LHCN-M2 (cell line): ENCODE measurements at places on chromosomes 13 and 19. TPM values are rescaled to one million over a fixed set of nuclear protein-coding genes. Genes with fewer than 3 reads are reported as not detected.

DNA sequence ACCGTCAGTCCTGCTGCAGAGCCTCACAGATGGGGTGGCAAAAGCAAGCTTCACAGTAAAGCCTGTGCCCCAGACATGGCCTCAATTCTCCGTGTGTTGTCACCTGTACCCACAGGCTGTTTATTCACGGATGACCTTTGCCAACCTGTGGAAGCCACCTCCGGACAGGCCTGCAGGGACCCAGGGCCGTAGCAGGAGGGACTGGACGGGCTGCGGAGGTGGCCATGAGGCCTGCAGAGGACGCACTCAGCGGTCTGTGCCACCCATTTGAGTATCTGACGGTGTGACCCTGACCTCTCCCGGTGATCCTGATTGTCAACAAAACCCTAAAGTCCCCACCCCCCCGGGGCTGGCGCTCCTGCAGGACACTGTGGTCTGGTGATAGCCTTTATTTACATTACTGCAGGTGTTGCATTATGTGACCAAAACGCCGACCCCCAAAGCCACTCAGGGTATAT is 7.8 kb upstream of the KLF16 start:
- DNase-seq, result no peak

CABP5 gene
- not detected in 2 replicates for total RNA-seq

CEACAM3 gene
- total RNA-seq, result not detected in 2 replicates

FAM83E gene
- total RNA-seq, result not detected in 2 replicates

DNA sequence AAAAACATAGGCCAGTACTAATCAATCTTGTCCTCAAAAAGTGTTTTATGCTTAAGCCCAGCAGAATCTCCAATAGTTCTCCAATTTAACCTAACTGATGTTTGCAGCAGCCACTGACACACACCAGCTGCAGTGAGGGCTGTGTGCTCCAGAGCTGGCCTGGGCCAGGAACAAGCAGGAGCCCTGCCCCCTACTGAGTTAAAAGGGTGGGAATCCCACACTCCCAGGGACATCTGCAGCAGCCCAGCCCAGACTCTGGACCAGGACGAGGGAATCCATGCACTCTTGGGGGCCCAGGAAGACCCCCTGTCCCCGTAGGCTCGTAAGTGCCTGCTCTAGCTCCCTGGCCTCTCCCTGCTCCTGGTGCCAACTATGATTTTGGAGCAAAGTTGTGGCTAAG is 91.5 kb upstream of the ATXN8OS start:
- no peak for DNase-seq

SYNE4 gene
- total RNA-seq, result 0.23 TPM in 1 of 2 replicates, not detected in the other

KLK14 gene
- not detected in 2 replicates for total RNA-seq

GRCh38 chr13:49951754-49952535 is 15.8 kb upstream of the SPRYD7 start:
- no peak for DNase-seq

DNA sequence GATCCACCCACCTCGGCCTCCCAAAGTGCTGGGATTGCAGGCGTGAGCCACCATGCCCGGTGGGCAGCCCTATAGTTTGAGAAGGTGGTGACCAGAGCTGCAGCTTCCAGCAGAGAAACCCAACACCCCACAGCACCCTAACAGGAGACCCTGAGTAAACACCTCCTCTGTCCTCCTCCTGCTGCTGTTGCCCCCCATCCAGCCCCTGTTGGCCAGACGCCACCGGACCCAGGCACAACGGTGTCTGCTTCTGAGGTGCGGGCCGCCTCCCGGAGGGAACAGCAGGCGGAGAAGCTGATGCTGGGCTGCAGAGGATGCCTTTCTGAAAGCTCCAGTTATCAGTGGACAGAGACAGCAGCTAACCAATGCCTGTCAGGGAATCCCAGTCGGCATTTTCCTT is 175.5 kb downstream of the COL4A1 start:
- DNase-seq, result no peak

MEIOSIN gene
- not detected in 2 replicates for total RNA-seq

DNA sequence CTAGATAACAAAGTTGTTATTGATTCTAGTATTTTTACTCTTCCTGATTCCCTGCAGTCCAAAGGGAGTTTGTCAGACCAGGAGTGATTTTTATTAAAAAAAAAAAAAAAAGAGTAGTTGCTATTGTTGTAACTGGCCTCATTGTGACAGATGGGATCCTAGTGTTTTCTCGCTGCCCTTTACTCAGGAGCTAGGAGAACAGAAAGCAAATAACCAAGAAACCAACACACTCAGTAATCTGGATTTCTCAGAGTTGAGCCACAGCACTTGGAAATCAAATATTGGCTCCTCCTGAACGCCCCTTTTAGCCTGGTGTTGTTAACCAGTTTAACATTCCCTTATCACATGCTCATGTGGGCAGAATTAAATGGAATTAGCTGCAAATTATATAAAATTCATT is 8.3 kb upstream of the PDX1 start:
- DNase-seq, result no peak

TMEM86B gene
- 0.98 and 1.5 TPM in 2 replicates for total RNA-seq

CLEC17A gene
- not detected in 2 replicates for total RNA-seq

DNA sequence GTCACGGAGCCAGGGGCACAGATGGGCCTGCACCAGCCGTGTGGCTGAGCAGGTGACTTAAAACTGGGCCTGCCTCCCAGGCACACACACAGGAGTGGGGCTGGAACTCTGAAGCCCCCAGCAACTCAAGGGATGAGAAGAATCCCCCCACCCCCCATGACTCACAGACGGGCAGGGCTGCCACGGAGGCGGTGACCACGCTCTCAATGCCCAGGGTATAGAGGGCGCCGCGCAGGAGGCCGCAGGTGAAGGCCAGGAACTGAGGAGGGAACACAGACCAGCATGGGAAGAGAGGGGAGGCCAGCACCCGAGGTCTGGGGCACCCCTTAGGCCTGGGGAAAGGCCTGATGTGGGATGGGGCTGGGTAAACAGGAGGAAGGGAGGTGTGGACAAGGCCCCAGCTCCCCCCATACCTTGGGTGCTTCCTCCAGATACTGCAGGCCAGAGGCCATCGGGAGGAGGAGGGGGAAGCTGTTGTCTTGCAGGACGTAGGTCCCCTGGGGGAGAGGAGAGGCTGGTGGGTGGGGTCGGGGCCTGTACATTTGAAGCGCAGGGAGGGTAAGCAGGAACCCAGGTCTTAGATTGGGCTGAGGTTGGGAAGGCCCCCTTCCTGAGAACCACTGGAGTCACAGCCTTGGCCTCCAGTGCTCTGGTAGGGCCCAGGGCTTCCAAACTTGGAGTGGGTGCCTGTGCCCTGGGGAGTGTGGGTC is 3.1 kb upstream of the NKPD1 start:
- DNase-seq, result no peak

GRCh38 chr19:45713141-45713540 is 17.6 kb downstream of the FBXO46 start:
- no peak for DNase-seq

DNA sequence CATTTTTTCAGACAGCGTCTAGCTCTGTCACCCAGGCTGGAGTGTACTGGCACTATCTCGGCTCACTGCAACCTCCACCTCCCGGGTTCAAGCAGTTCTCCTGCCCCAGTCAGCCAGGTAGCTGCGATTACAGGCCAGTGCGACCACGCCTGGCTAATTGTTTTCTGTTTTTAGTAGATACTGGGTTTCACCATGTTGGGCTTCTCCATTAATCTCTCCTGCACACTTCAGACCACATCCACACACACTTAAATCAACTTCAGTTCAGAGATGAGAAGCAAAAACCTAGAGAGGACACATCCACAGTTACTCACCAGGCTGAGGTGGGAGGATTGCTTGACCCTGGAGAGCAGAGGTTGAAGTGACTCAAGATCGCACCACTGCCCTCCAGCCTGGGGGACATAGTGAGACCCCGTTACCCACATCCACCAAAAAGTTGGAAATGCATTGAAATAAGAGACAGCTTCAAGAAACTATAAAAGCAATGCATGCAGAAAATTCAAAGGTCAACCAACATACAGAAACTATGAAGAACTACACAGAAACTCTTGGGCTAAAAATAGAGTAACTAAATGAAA is 42.3 kb downstream of the ZNF611 start:
- no peak for DNase-seq

DNA sequence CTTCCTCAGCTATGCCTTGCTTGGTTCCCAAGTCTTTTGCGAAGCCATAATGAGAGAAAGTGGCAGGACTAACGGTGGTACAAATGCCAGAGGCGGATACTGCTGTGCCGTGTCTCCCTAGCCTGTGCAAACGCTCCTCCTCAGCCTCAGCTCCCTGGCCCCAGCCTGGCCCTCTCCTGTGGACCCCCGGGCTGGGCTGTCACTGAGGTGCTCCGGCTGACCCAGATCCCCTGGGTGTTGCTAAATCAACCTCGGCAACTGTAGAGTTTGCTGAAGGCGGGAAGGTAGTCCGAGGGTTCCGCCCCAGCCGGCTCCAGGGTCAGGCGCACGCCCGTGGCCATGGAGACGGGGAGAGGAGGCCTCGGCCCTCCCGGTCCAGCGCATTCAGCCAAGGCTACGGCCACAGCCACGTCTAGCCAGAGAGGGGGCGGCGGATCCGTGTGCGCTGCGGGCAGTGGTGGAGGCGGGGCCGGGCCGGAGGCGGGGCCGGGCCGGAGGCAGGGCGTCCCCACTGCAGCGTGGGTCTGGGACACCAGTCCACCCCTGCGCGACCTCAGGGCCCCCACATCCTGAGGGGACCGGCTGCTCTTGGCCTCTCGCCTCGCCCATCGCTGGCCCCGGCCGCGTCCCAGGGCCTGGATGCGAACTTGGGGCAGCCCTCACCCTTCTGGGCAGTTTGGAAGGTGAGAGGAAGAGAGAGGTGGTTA is 16.4 kb upstream of the ZNF492 start:
- DNase-seq, result no peak

SOX1 gene
- total RNA-seq, result not detected in 2 replicates

GRCh38 chr19:40668991-40669614 is 21.3 kb downstream of the NUMBL start:
- DNase-seq, result no peak

- DNase-seq, result no peak
These were observed 131.0 kb downstream of the RNF17 start for GRCh38 chr13:24894972-24895300.

DNA sequence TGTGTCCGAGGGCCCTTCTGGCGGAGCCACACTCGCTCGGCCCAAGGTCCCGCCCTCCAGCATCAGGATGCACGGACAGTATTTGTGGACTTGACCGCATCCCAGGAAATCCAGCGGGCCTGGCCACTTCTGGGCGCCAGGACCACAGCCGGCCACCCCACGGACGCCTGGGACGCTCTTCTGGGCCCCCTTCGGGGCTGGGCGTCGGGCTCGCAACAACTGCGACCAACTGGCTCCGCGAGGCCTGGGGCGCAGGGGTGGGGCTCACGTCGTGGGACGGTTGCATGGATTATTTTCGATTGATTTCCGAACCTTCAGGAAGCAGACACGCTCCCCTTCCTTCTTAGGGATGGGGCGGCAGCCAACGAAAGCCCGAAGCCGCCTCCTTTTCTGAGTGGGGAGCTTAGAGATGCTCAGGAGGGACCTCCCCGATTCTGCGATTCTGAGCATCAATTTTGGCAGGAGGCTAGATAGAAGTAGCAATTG is 521 bp upstream of the NUP58 start:
- no peak for DNase-seq

DNA sequence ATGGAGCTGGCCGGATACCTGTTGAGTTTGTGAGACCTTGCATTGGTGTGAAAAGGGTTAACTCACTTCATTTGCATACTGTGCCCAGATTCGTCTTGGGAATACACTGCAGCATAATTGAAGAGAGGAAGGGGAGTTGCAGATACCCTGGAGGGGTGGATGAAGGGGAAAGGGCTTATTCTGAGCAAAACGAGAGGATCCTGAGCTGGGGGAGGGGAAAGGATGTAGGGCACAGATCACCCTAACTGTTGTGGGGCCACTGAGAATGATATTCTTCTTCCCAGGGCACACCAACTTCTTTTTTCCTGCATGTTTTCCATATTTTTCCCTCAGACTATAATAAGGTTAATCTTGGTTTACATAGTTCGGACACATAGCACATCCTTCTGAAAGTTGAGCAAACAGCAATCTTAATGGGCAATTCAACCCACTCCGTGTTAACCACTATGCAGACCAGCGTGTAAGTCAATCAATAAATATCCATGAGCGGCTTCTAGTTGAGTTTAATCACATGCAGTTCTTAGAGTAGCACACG is 11.7 kb upstream of the PTPRS start:
- peak; percentile 27 for DNase-seq

- peak; percentile 87 for DNase-seq
These were observed 816 bp downstream of the SPRED3 start for GRCh38 chr19:38389101-38389925.

ZNF439 gene
- 0.11 and 0.26 TPM in 2 replicates for total RNA-seq

- DNase-seq, result no peak
These were observed 533 bp upstream of the DCAF15 start for GRCh38 chr19:13951799-13952153.

DNA sequence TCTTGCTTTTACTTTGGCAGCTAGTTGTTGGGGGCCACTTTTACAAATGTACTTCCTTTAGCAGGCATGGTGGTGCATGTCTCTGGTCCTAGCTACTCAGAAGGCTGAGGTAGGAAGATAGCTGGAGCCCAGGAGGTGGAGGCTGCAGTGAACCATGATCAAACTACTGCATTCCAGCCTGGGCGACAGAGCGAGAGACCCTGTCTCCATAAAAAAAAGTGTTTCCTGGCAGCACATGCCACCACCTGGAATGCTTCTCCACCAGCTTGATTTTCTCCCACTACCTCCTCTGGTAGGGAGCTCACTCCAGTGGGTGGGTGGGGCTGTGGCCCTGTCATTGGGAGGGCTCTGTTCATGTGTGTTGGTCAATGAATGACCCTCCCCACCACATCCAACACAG is 12.5 kb downstream of the FZR1 start:
- no peak for DNase-seq

- no peak for DNase-seq
These were observed 169.1 kb downstream of the SHISA2 start for GRCh38 chr13:25882466-25883357.

GRCh38 chr13:105201351-105201750 is 1334.1 kb downstream of the EFNB2 start:
- DNase-seq, result no peak

- no peak for DNase-seq
These were observed 7.5 kb upstream of the EPSTI1 start for GRCh38 chr13:42999491-42999890.

DNA sequence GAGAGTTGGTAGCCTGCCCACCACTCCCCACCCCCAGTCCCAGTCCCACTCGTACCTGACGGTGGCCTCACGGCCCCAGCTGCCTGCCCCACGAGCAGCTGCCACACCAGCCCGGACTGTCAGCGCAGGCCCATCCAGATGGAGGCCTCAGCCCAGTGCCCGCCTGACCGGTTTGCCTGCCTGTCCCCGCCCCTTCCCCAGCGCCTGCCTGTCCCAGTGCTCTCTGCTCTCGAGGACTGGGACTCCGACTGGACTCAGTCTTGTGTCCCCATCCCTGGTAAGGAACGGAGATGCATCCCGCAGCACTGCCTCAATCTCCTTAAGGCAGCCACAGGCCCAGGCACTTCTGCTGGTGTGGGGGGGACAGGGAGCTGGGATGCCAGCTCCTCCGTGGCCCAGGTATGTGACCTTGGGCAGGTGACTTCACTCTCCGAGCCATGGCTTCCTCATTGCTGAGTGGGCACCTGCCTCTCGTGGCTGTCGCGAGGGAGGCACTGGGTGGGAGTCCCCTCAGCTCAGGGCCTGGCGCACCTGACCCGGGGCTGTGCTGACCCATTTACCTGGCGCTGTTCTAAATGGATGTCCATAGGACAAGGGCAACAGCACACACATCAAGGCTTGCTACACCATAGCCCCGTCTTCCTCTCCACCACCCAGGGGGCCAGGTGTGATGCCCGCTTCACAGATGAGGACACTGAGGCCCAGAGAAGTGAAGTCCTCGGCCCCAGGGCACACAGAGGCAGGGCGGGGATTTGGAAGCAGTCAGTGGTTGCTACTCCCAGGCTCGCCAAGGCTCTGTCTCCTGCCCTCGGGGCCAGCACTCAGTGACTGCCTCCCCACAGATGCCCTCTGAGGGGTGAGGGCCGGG is at the start of gene NKPD1:
TSS of gene NKPD1 (minus strand) at position 113 of the 868 bp plus-strand sequence. CDS start 832 bp downstream, outside the sequence.
- no peak for DNase-seq
